NCI-H1694 (cell line): ENCODE measurements at places on chromosomes 7 and 10.

DNA sequence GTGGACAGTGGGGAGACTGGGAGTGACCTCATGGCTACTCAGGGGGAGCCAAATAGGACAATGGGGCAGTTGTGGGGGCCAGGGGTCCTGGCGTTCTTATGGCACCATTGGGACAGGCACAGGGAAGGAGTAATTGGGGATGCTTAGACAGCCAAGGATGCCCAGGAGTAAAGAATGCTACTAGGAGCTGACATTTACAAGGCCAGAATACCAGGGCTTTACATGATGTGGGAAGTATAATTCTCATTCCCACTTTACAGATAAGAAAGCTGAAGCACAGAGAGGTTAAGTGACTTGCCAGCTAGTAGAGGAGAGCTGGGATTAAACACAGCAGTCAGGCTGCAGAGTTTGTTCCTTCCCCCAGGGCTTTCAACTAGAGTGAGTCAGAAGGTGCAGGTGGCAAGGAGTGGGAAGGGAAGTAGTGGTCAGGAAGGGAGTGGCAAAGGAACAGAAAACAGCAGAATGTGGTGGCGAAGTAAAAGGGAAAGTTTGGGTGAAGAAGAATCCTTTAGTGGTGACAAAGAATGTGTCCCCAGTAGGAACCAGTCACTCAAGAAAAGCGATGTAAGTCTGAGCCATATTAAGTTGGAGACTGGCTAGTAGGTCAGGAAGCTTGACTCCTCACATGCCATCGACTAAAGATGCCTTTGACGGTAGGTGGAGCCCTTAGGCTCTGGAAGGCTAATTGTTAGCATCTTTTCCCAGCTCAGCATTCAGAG, 32.8 kb downstream of the CPVL start:
- DNase-seq: no peak

- no peak for DNase-seq
Measured at GRCh38 chr10:78471723-78472550, 438.3 kb downstream of the RPS24 start.

DNA sequence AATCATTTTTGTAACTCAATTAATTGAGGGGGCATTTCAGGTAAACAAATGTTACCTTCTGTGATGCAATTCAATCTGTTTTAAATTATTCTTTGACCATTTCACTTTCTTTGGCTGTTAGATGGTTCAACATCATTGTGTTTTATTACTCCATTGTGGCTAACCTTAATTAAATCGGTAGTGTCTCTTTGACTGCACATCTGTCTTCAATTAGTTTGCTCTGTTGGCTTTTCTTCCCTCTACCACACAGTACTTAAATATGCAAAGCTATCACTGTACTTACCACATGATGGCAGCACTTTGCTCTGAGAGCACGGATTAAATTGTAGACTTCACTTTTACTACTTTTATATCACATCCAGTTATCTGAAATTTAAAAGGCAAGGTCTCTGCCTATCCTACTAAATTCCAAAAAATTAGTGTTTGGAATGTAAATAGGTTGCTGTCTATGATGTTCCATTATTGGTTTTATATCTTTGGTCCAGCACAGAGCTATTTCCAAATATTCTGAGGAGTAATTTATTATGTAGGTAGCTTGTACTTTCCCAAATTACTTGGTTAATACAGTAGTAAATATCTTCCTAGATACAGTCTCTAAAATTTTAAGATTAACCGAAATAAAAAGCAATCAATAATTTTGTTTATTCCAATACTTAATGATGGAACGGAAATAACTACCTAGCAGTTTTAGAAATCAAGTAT, 352.0 kb downstream of the PCLO start:
- DNase-seq: peak; percentile 68

DNA sequence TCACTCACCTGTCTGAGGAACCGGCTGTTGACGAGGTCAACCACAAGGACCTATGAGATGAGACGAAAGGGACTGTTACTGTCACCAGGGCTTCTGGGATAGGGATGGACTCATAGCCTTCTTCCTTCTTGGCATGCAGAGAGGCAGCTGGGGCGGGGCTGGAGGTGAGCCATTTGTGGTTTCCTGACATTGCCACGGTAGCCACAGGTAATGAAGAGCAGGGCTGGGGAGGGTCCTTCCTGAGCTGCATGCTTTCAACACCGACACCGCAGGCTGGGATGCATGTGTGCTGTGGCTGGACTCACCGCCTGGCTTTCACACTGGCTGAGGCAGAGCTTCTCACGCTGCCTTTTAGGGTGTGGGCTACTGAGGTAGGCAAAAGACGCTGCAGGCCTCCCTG, 46.4 kb upstream of the MKRN1 start:
- DNase-seq: no peak

DNA sequence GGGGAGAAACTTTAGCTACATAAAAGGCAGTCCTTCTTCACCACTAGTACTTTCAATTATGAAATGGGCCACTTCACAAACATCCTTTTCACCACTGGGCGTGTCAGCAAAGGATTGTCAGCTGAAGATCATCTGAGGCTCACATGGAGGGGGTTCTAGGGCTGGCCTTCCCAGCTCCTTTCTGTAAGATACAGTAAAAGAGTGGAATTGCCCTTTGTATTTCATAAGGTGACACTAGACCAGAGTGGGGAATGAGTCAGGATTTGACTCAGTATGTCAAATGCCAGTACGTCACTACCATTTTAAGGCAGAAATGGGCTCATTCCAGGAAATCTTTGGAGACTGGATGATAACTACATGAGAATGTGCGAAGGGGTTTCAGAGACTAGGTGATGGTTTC, 21.2 kb upstream of the BLOC1S2 start:
- DNase-seq: no peak

DNA sequence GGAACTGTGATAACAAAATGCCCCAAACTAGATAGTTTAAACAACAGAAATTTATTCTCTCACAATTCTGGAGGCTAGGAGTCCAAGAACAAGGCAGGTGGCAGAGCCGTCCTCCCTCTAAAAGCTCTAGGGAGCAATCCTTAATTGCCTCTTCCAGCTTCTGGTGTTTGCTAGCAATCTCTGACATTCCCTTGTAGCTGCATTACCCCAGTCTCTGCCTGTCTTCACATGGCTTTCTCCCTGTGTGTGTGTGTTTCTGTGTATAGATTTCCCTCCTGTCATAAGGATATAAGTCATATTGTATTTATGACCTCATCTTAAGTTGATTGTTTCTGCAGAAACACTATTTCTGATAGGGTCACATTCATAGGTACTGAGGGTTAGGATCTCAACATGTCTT, 177.5 kb downstream of the WNT2 start:
- DNase-seq: no peak

DNA sequence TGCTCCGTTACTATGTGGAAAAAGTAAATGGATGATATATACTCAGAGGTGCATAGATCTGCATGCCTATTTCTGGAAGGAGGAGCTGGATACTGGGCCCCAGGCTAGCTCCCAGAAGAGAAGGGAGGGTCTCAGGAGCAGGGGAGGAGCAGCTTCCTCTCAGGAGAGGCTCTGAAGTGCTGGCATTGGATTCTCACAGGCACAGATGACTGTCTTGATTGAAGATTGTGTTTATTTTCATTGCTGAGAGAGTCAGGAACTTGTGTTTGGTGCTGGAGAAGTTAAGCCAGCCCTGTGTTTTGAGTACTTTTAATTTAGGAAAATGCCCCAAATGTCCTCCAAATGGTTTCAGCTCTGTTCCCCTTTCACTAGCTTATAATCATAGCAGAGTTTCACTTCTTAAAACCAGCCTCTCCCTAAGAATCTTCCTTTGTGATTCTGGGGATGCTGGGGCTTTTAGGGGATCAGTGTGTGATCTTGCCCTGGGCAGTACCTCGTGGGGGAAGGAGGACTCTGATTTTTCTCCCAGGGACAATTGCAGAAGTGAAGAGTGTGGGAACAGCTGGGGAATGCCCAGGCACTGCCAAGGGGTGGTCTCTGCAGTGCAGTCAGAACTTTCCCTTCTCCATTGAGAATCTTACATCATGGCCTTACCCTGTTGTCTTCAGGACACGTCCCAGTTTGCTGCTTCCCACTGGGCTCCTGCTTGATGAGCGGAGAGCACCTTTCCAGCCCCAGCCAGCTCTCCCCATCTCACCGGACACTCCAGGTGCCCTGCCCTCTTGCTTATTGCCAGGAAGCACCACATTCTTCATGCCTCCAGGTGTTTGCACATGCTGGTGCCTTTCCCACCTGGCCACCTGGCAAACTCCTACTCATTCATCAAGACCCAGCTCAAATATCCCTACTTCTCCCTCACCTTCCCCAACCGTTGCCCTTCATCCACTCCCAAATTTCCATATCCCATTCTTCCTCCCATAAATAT, 102.8 kb downstream of the ARHGAP22 start:
- no peak for DNase-seq

DNA sequence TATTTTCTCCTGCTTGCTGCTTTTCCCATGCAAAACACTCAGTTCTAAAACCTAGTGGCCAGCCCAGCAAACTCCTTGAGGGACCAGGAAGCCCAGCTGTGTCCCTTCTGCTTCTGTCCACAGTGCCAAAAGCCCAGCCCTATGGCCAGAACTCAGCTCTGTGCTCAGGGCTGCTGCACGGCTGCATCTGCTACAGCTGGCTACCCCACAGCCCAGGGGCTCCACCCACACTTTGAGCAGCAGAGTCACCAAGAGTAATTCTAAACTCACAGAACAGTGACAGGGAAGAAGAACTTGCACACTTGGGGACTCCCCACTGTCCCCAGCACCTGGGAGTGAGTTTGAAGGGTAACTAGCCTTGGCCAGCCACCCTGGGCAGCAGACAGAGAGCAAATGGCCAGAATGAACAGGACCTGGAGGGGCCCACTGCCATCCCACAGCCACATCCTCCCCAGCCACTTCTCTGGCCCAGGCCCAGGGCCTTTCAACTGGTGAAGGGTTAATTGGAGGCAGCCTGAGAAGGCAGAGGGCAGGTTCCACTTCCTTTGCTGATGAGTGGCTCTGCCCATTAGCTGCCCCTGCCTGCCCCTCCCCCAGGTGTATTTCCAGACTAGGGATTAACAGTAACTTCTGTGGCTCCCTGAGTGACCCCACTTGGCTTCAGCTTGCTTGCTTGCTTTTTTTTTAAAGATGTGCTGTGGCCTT, 28.1 kb upstream of the TRIM8 start:
- DNase-seq: no peak

- DNase-seq: peak; percentile 81
Measured at GRCh38 chr10:93465806-93466675, 16.1 kb downstream of the MYOF start.

GRCh38 chr7:152881893-152882292, 122.3 kb downstream of the ACTR3B start:
- no peak for DNase-seq

GRCh38 chr7:112985377-112985987, 101.1 kb downstream of the GPR85 start:
- DNase-seq: no peak

- DNase-seq: no peak
Measured at GRCh38 chr7:94008537-94008936, 4.4 kb upstream of the BET1 start.

GRCh38 chr10:6119423-6119822, 30.6 kb downstream of the RBM17 start:
- peak; percentile 24 for DNase-seq

DNA sequence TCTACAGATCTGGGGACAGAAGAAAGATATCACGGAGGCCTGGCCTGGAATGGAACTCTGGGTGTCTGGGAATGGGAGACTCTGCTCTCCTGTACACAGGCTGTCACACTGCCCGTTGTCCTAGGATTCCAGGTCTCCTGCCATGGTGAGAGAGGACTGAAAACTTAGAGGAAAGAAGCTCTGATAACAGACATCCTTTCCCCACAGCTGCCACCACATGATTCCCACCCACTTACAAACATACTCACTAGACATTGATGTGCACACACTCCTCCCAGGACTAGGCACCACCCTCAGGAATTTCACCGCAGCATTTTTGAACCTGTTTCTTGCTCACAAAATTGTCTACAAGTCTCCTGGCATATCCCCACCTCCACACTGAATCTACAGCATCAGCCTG, 5.7 kb downstream of the ZNF92 start:
- DNase-seq: no peak

- peak; percentile 85 for DNase-seq
Measured at GRCh38 chr7:108002726-108003598, at the start of gene LAMB1. Gene LAMB1 (minus strand): TSS chr7:108003161. CDS start chr7:108002885, 276 bp downstream.

DNA sequence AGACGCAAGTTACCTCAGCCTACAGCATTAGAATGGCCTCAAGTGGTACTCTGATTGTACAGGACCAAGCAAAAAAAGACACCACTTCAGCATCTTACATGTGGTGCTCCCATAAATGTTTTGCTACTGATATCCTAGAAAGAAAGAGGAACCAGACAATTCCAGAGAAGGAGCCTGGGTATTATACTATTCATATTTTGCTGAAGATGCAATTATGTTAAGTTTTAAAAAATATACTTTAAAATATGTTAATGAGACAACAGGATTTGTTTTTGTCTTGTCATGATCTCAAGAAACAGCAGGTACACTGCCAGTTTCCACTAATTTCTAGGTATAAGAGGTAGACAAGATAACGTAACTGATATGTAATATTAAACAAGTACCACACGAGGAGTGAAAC, 92.6 kb downstream of the JMJD1C start:
- no peak for DNase-seq

DNA sequence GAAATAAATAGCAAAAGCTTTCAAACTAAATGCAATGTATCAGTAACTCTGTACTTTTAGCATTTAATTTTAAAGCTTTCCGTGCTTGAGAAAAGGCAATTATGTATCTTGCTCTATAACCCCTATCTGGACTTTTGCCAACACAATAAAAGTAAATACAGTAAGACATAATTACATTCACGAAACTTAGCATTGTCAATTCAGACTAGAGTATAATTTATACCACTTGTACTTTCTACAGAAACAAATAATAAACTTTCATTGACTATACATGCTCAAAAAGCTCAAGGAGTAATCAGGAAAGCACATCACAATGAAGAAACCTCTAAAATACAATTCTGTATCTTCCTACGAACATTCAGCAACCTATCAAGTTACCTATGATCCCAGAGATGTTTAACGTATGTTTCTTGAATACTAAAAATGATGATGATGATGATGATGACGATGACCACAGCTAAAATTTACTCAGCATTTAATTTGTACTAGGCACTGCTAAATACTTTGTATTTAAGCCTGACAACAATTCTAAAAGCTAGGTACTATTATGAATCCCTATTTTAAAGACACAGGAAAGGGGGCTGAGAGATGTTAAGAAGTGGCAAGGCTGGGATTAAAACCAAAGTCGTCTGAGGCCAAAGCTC, 44.9 kb downstream of the MINDY3 start:
- no peak for DNase-seq

DNA sequence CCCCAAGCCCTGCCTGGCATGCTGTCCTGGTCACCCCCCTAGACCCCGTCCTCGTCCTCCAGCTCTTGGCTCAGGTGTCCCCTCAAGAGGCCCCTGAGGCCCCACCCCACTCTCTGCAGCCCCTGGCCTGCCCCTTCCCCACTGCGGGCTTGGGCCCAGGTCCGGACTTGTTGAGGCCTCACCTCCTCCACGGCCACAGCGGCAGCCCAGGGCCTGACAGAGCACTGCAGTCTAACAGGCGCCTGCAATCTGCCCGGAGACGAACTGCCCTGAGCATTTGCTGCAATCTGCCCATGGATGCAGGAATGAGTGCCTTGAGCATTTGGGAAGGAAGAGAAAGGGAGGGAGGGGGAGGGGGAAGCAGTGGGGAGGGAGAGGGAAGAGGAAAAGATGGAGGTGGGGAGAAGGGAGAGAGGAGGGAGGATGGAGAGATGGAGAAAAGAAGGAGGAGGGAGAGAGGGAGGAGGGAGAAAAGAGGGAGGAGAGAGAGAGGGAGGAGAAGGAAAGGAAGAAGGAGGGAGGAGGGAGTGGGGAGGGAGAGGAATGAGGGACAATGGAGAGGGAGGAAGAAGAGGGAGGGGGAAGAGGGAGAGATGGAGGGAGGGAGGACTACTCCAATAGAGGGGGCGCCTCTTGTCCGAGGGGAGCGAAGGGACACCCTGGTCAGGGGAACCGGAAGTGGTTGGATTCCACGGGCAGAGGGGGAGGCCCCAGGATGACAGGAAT, 73.9 kb downstream of the PDGFA start:
- no peak for DNase-seq
